ENCODE measurements at places on chromosomes 13 and 19.
A peak's percentile ranks its signal among the peaks of the same experiment; 100 is the strongest.

- peak; percentile 4 for DNase-seq
These were observed 43.2 kb downstream of the DCLK1 start for GRCh38 chr13:36088001-36088400.

- DNase-seq, result no peak
These were observed 5.3 kb upstream of the GSK3A start for GRCh38 chr19:42247640-42248199.

- no peak for DNase-seq
These were observed 7.0 kb upstream of the TLE6 start for GRCh38 chr19:2970201-2970835.

- DNase-seq, result peak; percentile 92
These were observed 1.7 kb upstream of the S1PR4 start for GRCh38 chr19:3176715-3177501.

DNA sequence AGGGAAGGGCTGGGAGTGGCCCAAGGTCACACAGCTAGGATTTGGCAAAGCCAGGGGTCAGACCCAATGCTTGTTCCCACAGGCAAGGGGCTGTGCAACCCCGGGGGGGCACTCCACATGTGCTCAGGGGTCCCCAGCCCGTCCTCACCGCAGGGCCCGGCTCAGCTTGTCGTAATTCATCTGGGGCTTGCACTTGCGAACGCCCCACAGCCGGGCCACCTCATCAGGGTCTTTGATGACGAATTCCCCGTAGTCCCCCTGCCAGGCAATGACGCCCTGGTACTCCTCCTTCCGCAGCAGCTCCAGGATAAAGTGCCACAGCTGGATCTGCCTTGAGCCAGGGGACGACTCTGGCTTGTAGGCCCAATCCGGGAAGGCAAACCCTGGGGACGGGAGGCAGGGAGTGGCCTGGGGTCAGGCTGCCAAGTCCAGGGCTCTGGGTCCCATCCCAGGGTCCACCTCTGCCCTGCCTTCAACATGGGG is 4.7 kb downstream of the ERF start:
- DNase-seq, result no peak

DNA sequence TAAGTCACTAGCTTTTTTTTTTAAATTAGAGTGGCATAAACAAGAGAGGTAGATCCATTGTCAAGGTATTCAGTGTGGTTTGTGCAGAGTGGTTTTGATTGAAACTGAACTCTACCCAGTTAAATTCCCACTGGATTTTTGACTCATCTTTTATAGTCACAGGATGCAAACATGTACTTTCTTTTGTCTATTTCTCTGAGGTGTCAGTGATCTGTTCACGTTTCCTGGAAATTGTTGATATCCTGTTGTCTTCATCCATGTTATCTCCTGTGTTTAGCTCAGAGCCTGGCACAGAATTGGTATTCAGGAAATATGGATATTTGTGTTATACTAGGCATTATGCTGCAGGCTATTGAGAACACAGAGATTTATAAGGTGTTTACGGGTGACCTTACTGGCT is 119.7 kb downstream of the PCCA start:
- DNase-seq, result no peak

DNA sequence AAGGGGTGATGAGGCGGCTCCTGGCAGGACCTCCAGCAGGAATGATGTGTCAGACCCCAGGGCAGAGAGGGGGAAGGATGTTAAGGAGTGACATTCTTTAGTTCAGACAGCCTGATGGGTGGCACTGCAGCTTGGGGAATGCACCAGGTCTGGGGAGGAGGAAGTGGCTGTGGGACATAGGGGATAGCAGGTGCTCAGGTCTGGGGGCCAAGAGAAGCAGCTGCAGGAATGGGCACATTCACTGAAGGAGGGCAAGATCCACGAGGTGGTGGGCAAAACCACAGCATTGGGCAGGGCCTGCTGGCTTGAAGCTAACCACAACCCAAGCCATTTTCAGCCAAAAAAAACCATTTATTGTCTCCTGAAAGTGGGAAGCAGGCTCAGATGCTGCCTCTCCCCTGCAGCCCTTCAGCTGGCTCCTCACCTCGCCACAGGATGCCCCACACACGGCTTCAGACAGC is 26.5 kb downstream of the COMP start:
- DNase-seq, result peak; percentile 85

- DNase-seq, result no peak
These were observed 16.2 kb upstream of the OBI1 start for GRCh38 chr13:78675112-78675511.

DNA sequence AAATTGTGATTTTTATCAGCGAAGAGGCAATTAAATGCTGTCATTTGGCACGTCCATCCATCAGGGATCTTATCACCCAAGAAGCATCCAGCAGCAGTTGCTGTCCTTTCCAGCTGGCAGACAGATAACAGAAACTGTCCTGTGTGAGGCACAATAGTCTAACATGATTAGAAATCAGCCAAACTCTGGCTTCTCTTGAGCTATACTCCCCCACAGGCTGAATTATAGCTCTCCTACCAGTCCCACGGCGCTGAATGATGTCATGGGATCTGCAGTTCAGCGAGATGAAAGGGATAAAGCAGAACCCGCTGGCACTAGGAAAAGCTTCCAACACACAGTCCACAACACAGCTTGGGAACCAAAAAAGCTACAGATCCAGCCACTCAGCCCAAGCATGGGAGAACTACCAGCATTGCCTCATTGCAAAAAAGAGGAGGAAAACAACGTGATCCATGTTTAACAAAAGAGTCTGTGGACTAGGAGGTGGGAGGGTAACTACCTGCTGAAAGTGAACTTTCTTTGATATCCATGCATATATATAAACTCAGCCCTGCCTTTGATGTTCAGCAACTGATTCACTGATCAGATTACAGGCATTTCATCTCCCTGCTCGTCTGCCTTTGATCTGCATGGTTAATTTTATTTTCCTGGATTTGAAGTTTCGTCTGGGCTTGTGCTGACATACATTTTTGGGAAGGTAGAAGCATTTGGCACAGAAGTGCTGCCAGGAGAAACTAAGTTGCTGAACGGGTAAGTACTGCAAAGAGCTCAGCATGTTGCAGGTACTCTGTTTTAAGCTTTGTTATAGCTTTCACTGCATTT is at the start of gene TNFRSF19:
TSS of gene TNFRSF19 (plus strand) at position 314 of the 822 bp plus-strand sequence. CDS start 19,772 bp downstream, outside the sequence.
- peak; percentile 74 for DNase-seq

DNA sequence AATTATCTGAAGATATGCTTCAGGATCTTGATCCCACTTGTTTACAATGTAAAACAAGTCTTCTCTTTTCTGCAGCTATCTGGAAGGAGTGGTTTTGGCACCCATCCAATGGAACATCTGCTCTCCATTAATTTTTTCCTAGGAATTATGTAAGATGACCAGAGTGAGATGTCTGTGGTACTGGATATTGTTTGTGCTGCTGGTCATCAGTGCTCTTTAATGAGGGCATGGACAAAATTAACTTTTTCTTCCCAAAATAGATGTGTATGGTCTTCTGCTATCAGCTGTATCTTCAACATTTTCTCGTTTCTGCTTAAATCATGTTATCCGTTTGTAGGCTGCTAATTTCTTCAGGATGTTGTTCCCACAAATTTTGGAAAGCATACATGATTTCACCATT is 415.4 kb upstream of the KLHL1 start:
- no peak for DNase-seq

GRCh38 chr19:13181747-13182388 is 31.7 kb downstream of the IER2 start:
- peak; percentile 71 for DNase-seq

DNA sequence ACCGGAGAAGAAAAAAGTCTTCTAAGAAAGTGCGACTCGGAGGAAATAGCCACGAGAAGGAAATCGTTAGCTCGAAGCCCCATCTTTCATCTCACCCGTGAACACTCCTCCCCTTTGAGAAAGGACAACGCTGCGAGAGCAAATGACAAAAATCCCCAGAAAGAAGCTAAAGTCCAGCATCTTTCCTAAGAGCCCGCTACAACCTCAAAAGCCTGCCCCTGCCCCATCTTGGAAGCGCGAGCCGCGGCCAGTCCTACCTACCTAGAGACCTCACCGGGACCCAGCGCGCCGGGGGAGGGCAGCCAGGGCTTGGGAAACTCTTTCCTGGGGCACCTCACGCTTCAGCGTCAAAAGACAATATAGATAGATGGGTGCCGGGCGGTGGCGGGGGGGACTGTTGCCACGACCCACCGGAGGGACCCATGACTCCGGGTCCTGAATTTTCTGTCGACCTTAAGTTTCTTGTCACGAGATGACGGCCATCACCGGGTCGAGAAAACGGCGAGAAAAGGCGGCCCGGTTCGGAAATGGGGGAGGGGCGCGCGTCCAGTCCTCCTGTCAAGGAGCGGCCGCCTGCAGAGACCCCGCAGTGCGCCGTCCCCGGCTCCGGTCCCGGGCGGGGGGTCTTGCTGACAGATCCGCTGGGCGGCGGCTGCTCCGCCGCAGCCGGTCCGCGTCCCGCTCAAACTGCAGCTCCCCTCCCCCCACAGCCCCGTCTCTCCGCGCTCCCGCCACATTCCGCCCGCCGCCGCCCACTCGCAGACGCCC is 65.9 kb downstream of the KCNRG start:
- DNase-seq, result peak; percentile 41

DNA sequence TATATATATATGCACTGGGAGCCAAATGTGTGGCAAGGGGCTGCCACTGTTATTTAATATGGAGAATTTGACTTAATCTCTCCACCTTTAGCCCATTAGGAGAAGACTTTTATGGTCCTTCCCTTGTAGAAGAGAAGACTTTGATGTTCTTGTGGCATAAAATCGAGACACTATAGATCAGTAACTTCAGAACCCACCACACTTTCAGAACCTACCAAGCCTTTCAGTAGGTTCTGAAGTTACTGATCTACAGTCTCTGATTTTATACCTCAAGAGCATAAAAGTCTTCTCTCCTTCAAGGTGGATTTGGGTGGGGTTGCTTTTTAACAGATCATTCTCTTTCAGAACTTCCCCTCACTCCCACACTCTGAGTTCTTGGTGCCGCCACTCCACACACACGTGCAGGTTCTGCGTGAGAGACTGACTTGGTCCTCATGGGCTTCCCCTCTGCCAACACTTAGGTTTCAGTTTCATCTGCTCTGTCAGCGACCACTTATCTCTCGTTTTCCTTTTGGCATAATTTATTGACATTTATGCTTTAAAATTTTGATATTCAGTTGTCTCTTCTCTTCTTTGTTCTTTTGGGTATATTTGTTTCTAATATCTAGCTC is 213.4 kb upstream of the PCDH17 start:
- DNase-seq, result no peak

GRCh38 chr13:102869948-102870676 is 24.3 kb downstream of the ERCC5 start:
- DNase-seq, result no peak

- no peak for DNase-seq
These were observed 267.1 kb upstream of the TMTC4 start for GRCh38 chr13:100941377-100942368.

GRCh38 chr19:38742296-38742695 is 2.0 kb downstream of the CAPN12 start:
- no peak for DNase-seq

DNA sequence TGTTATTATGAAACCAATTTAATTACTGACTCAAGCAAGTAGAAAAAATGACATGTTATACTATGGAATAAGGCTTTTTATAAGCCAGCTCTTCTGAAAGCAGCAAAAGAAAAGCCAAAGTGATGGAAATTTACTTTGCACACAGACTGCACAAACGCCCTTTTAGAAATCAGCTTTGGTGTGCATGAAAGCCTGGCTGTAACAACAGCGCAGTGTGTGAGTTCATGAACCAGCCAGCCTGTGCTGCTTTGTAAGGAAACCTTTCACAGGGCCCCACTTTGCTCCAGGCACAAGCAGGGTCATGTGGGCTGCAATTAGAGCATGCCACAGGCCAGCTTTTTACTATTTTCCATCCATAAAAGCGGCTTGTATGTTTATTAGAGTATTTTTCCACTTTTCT is 13.6 kb upstream of the IFT88 start:
- DNase-seq, result no peak

DNA sequence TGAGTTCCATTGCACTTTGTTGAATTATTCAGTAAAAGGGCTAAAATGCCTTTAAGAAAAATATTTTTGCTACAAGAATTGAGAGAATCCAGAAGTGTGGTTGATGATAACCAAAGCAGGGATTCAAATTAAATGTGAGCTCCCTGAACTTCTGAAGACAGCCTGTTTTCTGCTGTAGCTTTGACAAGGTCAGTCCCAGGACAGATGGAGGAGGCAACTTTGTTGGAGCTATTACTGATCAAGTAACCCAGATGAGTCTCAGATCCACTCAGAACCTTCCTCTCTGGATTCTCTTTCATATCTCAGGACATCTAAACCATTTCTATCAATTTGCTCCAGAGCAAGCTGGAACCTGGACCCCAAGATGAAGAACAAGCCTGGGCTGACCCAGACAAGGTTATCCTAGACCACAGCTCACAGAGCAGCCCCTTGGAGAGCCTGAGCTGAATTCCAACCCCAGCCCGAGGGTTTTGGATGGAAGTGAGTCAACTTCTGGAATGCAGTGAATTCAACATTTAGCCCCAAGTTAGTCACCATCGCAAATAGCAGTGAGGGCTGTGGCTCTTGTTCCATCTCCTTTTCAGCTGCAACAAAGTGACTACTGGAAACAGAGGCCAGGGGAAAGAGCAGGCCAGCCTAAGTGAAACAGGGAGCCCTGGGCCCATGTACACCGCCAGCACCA is 137.8 kb upstream of the TSC22D1 start:
- peak; percentile 90 for DNase-seq

DNA sequence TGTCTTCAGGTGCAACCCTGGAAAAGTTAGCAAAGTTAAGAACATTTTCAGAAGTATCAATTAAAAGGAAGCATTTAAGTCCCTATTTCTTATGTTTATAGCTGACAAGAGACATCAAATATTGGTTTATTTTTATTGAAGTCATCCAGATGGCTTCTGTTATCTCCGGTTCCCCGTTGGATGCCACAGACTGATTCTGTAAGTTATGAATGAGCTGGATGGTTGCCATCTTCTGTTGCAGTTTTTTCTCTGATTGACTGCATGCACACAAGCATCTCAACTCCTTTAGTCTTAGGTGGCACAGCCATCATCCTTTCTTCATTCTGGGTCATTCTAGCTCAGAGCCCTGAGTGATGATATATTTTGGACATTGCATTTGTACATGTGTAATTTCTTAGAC is 10.6 kb upstream of the OXGR1 start:
- no peak for DNase-seq

DNA sequence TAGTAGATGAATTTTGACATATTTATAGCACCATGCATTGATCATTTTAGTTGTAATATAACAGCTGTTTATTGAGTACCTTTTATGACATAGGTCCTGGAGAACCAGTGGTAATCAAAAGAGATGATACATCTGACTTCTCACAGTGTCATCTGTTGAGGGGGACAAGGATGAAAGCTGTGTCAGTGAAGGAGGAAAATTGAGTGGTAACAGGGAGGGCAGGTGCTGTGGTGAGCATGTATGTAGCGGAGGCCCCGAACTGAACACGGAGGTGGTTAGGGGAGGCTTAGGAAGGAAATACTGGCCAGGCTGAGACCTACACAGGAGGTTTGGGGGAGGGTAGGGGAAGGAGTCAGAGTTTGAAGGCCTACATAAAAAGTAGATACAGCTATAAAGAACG is 199.7 kb downstream of the GGACT start:
- no peak for DNase-seq

GRCh38 chr19:17656970-17657369 is 31.2 kb downstream of the UNC13A start:
- DNase-seq, result no peak

- no peak for DNase-seq
These were observed 232.1 kb downstream of the TDRD3 start for GRCh38 chr13:60629158-60629557.

- DNase-seq, result no peak
These were observed 10.9 kb upstream of the ADGRE5 start for GRCh38 chr19:14370169-14370939.

GRCh38 chr19:10238172-10238783 is 7.1 kb upstream of the S1PR2 start:
- DNase-seq, result peak; percentile 78
